ENCODE measurements at places on chromosomes 4 and X.

GRCh38 chrX:133610056-133610455 lies 194.8 kb upstream of the GPC4 start:
- DNase-seq: no peak

DNA sequence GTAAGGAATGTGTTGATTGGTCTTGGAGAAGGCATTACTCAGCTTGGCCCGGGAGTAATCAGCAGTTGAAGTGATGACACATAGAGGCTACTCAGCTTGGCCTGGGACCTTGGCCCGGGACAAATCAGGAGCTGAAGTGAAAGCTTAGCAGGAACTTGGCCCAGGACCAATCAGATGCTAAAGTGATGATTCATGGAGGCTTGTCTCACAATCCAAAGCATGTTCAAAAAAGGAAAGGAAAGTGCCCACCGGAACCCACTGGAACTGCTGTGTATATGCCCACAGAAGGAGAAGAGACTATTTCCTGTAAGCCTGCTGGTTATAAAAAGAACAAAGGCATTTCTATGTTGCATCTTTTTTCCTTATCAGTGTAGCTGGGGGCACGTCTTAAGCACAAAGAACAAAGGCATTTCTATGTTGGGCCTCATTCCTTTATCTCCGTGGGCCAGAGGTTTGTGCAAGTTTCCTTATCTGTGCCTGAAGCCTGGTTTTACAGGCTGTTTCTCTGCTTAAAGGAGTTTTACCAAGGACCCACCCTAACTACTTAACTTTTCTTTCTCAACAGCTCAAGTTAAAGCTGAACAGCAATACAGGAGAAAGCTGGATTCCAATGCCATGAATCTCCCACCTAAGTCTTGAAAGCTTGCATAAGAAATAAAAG lies 1176.7 kb downstream of the NLGN4X start:
- no peak for DNase-seq

- DNase-seq: no peak
These were observed 139.9 kb downstream of the CHIC2 start for GRCh38 chr4:53924333-53925049.

DNA sequence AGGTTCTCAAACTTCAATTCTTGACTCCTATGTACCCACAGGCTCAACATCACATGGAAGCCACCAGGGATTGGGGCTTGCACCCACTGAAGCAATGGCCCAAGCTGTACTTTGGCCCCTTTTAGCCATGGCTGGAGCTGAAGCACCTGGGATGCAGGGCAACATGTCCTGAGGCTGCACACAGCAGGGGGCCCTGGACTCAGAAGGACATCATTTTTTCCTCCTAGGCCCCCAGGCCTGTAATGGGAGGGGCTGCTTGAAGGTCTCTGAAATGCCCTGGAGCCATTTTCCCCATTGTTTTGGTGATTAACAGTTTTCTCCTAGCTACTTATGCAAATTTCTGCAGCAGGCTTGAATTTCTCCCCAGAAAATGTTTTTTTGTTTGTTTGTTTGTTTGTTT lies 465.1 kb upstream of the PCDH10 start:
- DNase-seq: no peak

- no peak for DNase-seq
These were observed 39.5 kb downstream of the SORBS2 start for GRCh38 chr4:185772391-185773093.

- no peak for DNase-seq
These were observed 492.1 kb downstream of the IL15 start for GRCh38 chr4:142128529-142128928.

DNA sequence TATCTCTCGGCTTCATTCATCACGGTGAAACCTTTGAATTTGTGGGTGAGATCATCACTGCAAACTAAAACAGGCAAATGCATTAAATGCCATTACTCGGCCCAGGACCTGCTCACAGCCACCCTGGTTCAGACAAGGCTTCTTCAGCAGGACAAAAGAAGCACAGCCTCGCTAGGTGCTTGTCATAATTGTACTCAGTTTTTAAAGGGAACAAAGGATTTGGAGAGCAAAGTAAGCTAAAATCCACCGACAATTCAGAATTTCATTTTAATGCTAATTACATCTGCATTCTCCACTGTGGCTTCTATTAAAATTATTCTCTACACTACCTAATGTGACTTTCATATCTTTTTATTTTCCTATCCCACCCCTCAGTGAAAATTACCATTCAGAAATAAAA lies 57.0 kb downstream of the PCYT1B start:
- DNase-seq: no peak

- DNase-seq: no peak
These were observed 171.1 kb downstream of the LARP7 start for GRCh38 chr4:112808001-112808400.

GRCh38 chrX:69374569-69374968 lies 129.6 kb upstream of the NALF2 start:
- DNase-seq: no peak

- no peak for DNase-seq
These were observed 100.1 kb downstream of the GATB start for GRCh38 chr4:151660676-151661075.

DNA sequence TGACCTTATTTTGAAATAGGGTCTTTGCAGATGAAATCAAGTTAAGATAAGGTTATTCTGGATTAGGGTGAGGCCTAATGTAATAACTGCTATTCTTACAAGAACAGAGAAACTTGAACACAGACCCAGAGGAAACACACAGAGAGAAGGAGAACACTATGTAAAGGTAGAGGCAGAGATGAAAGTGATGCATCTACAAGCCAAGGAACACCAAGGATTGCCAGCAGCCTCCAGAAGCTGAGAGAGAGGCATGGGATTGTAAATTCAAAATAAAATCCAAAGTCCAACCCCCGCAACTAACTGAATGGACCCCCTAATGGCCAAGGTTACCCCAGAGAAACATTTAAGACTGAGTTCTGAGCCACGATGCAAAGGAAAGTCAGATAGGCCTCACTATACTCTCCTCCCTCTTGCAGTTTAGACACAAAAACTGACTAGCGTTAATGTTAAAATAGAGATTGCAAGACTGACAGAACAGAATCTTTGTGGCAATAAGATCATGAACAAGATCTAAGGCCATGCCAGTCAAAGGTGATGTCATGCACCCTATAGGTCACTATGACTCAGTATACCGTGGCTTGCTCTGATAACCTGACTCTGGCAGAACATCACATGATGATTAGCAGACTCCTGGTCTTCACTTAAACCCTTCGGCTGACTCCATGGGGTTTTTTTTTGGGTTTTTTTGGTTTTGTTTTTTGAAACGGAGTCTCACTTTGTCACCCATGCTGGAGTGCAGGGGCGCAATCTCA lies 42.9 kb downstream of the DDX60L start:
- DNase-seq: peak; percentile 20

- DNase-seq: no peak
These were observed 209.0 kb downstream of the IDS start for GRCh38 chrX:149296092-149296491.

- no peak for DNase-seq
These were observed 24.0 kb downstream of the GALNT7 start for GRCh38 chr4:173192375-173193162.

GRCh38 chr4:650951-651883 lies 22.9 kb downstream of the ATP5ME start:
- DNase-seq: no peak

DNA sequence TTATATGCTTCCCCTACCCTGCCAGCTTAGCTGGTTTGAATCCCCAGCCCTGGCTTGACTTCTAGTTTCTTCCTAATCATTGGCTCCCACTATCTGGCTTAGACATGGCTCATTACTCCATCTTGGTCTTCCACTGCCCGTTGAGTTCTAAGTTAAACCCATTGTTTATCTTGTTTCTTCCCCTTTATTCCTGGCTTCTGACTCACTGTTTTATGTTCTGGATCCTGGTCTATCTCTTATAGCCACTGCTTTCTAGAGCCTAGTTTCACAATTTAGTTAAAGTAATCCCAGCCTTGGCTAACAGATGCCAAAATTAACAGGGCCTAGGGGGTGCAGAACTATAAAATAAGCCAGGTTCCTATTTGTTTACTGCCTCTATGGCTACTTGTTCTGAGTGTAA lies 120.9 kb downstream of the ARHGEF9 start:
- DNase-seq: no peak

GRCh38 chrX:30573125-30573524 lies 4.4 kb downstream of the TASL start:
- no peak for DNase-seq

- DNase-seq: peak; percentile 11
These were observed 848 bp downstream of the ACSL4 start for GRCh38 chrX:109732017-109732801.

DNA sequence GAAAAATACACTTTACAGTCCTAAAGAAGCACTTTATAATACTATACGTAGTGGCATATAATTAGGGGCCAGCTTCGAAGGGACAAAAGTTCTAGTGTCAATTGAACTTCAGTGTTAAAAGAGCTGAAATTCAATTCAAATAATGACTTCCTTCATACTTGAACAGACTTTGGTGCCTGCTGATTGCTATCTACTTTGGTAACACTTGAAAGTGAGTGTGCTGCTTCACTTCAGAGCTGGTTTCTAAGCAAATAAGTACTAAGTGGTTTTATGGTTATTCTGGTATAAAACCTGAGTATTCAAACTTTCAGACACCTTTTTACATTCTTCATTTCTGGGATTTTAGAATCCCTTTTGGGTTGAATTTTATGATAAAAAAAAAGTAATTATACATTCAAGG lies 107.0 kb downstream of the SLC4A4 start:
- DNase-seq: no peak

- DNase-seq: no peak
These were observed 415.5 kb upstream of the FAT1 start for GRCh38 chr4:187139141-187139540.

GRCh38 chr4:60945641-60946040 lies 254.5 kb upstream of the ADGRL3 start:
- DNase-seq: no peak

- no peak for DNase-seq
These were observed 214.8 kb downstream of the SPCS3 start for GRCh38 chr4:176534566-176534965.

- no peak for DNase-seq
These were observed 21.8 kb downstream of the RPS6KA3 start for GRCh38 chrX:20244931-20245330.

DNA sequence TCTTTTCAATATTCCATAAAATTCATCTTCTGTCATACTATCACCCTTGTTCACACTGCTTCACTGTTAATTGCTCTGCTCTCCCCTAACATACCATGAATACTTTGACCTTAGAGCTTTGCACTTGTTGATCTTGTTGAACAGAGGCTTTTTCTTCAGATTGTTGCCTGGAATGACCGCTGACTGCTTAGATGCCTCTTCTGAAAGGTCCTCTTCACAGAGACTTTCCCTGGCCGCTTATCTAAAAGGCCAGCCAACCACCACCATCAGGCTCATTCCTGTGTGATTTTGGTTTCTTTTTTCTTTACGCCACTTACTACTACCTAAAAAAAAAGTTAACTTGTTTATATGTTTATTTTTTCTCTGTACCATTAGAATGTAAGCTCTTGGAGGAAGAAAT lies 667.7 kb downstream of the STPG2 start:
- DNase-seq: no peak

DNA sequence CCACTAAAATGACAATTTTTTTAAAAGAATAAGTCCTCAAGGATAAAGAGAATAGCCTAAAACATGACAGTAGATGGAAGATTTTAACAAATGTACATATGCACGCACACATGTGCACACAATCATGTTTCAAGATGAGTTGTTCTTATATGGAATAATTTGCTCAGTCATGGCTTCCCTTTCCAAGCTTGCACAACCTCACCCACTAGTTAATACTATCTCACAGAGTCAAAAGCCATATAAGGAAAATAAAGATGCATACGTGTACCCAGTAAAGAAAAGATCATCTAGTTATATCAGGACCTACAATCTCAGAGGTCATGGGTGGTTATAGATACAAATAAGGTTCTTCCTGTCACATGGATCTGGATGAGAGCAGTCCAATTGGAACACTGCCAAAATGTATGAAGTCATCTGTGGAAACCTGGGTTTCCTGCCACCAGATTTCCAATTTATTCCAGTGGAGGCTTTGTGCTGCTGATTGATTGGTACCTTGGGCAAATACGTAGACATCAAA lies 56.1 kb downstream of the FAM13A start:
- no peak for DNase-seq

- no peak for DNase-seq
These were observed 61.7 kb upstream of the PPP1R2C start for GRCh38 chrX:42839632-42840031.

GRCh38 chrX:131588995-131589394 lies 45.1 kb downstream of the OR13H1 start:
- no peak for DNase-seq

GRCh38 chr4:10687526-10687925 lies 3.0 kb upstream of the CLNK start:
- no peak for DNase-seq

DNA sequence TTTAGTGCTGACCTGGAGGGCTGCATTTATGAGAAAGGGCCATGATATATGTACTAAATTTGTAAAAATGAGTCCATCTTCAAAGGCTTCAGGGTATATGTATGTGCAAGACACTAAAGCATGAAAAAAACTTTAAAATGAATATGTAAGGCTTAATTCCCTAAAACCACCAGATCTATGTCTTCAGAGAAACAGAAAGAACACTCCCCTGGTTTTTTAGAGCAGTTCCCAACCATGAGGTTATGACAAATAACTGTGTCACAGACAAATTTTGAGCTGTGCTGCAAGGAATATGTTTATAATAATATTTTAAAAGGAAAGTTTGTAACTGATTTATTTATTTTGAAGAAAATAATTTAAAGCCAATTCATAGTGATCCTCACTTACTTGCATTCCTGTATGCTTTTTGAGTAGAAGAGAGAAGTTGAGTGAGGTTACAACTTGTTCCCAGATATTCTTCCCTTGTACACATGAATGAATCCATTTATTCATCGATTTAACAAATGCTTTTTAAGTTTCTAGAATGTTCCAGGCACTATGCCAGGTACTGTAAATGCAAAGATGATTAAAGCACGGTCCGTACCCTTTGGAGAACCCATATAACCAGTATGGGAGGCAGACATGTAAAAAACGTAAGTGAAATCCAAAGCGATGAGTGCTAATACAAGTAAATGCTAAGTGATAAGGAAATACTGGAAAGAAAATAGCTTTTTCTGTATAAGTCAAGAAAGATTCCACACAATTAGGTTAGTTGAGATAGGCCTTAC lies 295.2 kb upstream of the DIAPH2 start:
- DNase-seq: no peak

GRCh38 chr4:85724791-85725563 lies 250.0 kb downstream of the ARHGAP24 start:
- DNase-seq: no peak

DNA sequence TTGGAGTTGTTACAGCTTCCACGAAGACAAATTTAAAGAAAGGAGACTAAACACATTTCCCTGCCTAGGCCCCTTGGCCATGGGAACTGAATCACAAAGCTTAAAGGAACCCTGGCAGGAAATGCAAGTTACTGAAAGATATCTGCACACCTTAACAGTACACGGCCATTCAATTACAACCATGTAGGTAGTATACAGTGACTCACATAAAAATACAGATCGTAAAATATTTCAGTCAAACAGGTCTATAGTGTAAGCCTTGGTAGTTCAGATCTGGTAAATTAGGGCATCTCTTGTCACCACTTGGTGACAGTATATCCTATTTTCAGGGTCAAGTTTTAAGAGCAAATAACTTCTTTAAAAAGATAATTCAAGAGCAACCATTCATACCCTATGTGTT lies 112.0 kb downstream of the ATG4A start:
- no peak for DNase-seq
